LoVo (cell line): ENCODE measurements at places on chromosomes 16 and 17.
A peak's percentile ranks its signal among the peaks of the same experiment; 100 is the strongest.

GRCh38 chr16:67019171-67019570 lies 9.8 kb upstream of the CBFB start:
- DNase-seq, result no peak

DNA sequence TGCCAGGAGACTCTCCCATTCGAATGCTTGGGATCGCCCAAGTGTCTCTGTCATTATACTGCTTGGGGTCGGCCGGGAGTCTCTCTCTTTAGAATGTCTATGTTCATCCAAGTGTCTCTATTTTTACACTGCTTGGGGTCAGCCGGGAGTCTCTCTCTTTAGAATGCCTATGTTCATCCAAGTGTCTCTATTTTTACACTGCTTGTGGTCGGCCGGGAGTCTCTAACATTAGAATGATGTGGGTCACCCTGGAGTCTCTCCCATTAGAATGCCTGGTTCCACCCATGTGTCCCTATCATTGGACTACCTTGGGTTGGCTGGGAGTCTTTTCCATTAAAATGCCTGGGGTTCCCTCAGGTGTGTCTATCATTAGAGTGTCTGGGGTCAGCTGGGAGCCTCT lies 2230.4 kb downstream of the TP53TG3F start:
- no peak for DNase-seq

- peak; percentile 75 for DNase-seq
These were observed 3.5 kb upstream of the MRPL38 start for GRCh38 chr17:75908201-75908600.

- no peak for DNase-seq
These were observed 173.8 kb upstream of the CCL2 start for GRCh38 chr17:34081269-34081668.

DNA sequence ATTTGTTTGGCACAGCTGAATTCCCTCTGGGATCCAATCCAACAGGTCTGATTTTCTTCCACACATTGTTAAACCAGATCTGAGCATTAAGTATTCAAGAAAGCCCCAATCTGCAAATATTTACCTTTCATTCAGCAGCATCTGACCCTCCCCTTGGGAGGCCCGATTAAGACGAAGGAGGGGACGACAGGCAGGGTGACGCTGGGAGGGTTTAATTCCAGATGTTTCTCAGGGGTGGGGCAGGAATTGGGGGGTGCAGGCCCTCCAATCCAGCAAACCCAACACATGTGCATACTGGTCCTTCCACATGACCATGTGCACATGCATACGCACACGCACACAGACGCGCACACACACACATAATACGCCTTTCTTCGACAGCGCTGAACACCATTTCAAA lies 240.5 kb downstream of the GSG1L start:
- DNase-seq, result no peak

- no peak for DNase-seq
These were observed 106.5 kb downstream of the UTP18 start for GRCh38 chr17:51366866-51367265.
